ENCODE measurements at places on chromosomes 3 and 15.

DNA sequence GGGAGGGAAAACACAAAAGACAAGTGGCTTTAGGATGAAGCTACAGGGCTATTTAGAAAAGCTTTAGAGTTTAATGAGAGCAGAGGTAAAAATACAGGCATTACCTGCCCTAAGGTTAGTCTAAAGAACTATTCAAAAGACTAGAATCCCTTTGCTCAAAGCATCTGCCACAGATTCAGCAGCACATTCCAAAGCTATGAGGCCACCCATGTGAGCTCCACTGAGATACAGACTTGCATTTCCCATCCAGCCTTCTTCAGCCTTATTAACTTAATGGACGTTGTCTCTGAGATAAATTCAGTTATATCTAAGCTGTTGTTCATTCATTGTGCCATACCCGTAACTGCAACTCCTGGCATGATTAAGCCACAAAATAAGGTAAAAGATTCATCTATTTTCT lies 25.4 kb downstream of the CXCR6 start:
- DNase-seq = no peak

DNA sequence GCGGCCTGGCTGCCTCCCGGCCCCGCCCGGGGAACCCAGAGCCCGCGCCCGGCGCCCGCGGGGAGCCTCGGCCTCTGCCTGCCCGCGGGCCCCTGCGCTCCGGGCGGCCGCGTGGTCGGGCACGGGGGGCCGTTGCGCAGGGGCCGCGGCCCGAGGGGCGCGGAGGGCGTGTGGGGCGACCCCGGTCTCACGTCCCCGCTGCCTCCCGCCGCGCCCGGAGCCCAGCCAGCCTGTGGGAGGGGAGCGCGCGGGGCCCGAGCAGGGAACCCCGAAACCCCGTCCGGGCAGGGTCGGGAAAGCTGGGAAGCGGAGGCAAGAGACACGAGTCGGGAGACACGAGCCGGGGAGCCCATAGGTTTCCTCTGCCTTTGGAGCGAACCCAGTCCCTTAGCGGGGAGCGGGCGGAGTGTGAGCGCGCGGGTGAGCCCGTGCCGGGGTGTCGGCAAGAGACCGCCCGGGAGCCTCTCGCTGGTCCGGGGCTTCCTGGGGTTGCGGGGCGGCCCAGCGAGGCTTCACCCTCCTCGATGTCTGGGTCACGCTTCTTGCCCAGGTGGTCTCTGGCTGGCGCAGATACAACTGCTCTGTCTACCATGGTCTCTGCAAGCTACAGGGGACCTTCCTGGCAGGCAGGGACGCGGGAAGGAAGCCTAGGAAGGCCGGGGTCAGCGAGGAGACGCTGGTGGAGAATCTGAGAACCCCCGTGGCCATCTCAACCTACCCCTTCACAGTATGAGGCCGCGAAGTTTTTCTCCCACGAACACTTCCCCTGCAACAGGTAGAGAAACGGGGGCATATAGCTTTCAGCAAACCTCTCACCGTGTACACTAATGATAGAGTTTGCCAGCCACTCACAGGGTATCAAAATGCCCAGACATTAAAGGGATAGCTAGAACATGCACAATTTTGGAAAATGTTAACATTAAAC lies 586 bp downstream of the LRRK1 start:
- DNase-seq = no peak

DNA sequence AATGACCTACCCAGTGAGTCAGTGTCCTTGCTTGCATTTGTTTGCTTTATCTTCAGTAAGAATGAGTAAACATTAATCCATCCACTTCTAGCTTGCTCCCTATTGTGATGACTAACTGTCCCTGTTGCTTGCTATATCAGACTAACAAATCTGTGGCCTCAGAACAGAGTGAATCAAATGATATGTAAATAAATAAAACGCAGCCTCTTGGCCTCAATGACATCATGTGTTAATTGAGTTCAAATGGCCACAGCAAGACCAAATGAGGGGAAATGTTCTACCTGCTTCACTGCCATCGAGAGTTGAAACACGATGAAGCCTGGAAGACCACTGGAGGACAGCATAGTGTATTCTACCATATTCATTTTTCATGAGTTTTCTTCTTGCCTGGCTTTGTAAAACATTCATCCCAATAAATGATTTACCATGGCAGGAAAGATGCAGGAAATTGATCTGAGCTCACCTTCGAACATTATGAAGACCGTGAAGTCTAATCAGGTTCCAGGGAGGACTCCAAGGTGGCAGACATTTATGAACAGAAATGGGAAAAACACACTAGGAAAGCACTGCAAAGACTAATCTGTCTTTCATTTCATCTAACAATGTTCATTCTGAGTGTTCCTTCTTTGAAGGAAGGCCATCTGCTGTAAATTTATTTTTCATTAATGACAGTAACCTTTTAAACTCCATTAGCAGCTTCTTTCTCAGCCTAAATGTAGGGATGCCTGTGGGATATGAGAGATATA lies 1144.5 kb downstream of the TUSC7 start:
- peak; percentile 43 for DNase-seq

DNA sequence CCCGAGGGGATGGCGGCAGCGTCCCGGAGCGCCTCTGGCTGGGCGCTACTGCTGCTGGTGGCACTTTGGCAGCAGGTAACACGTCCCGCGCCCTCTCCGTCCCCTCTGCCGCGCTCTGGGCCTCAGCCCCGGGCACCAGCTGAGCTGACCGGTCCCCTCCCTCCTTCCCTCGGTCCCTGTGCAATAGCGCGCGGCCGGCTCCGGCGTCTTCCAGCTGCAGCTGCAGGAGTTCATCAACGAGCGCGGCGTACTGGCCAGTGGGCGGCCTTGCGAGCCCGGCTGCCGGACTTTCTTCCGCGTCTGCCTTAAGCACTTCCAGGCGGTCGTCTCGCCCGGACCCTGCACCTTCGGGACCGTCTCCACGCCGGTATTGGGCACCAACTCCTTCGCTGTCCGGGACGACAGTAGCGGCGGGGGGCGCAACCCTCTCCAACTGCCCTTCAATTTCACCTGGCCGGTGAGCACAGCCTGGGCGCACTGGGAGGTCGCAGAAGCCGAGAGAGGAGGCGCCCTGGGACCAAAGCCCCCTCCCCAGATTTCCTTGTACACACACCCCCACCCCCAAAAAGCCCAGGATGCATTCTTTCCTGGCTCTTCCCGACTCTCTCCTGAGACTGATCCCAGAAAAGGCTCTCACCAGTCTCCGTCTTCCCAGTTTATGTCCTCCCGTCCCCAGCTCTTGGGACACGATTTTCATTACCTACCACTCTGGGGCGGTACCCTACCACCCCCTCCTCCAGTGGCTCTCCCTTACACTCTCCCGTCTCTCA lies 705 bp downstream of the DLL4 start:
- DNase-seq = peak; percentile 37

- DNase-seq = no peak
Observed at GRCh38 chr15:29099131-29099880, 170.3 kb downstream of the NSMCE3 start.

- DNase-seq = no peak
Observed at GRCh38 chr3:194537732-194538247, 51.0 kb upstream of the ATP13A3 start.

All from NCI-H345 (cell line).